Natural killer cell treated with Interleukin-12 subunit alpha and Interleukin-12 subunit beta and Interleukin-15 and Interleukin-18, amount 100 ng/mL, for 72 hours (primary cell): ENCODE measurements at places on chromosomes 5 and 9. TPM values are rescaled to one million over a fixed set of nuclear protein-coding genes. Genes with fewer than 3 reads are reported as not detected.

DNA sequence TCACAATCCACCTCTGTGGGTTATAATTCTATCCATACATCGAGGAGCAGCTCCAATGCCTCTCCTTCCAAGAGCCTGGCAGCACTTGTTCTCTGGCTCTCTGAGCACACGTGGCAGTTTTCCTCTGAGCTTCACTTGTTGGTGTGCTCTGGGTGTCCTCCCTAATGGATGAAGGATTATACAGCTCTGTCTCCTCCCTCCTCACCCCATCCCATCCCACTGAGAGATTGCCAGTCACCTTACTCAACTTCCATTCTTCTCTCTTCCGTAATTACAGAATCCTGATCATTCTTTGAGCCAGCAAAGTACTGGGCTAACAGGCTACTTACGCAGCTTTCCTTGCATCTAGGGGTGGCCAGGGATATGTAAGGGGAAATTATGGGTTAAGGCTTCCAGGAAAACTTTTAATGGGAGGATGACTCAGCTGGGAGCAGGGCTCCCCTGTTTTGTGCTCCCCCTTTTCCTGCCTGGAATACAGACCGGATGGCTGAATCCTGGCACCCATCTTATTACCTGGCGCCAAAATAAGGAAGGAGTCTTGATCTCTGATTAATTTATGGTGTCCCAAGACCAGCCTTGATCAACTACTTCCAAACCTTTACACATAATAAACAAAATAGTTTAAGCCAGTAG is 6.3 kb upstream of the CCDC69 start:
- DNase-seq = no peak

- no peak for DNase-seq
These were observed 189.2 kb upstream of the DMAC1 start for GRCh38 chr9:7988644-7989280.

GRCh38 chr5:92401492-92401891 is 1018.4 kb upstream of the ARRDC3 start:
- DNase-seq = no peak

GRCh38 chr9:93052791-93053540 is 5.5 kb upstream of the SUSD3 start:
- no peak for DNase-seq

DNA sequence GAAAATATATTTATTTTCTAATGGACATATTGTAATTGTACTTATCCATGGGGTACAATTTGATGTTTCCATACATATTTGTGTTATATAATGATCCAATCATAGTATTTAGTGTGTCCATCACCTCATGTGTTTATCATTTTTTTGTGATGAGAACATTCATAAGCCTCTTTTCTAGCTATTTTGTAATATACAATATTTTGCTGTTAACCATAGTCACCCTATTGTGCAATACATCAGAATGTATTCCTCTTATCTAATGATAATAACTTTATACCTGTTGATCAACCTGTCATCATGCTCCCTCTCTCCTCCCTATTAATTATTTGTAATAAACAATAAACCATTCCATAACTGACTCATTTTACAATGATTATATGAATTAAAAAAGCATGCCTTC is 93.2 kb downstream of the ISL1 start:
- no peak for DNase-seq

- no peak for DNase-seq
These were observed 3.2 kb downstream of the NEK6 start for GRCh38 chr9:124260769-124261603.

- no peak for DNase-seq
These were observed 30.0 kb downstream of the ZNF366 start for GRCh38 chr5:72477176-72477575.

DNA sequence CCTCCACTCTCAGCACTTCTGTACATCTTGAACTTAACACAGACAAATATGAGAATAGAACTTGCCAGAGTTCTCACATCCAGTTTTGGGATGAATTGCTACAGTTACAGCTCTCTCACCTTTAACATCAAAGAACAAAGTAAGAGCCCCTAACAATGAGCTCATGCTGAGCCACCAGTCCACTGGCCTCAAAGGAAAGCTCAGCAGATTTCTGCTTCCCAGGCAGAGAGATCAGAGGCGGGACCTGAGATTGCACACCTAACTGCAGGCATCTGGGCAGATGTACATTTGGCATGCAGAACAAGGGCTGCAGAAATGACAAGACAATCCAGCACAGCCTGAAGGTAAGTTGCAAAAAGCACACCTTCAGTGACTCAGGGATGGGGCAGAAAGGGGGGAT is 300.9 kb downstream of the MRPS30 start:
- DNase-seq = no peak

MOB3B gene
- 0.11 TPM for total RNA-seq

OTP gene
- not detected for total RNA-seq

LHX3 gene
- total RNA-seq = 0.12 TPM
